Erythroblast (primary cell): ENCODE measurements at places on chromosomes 16 and 17.

DNA sequence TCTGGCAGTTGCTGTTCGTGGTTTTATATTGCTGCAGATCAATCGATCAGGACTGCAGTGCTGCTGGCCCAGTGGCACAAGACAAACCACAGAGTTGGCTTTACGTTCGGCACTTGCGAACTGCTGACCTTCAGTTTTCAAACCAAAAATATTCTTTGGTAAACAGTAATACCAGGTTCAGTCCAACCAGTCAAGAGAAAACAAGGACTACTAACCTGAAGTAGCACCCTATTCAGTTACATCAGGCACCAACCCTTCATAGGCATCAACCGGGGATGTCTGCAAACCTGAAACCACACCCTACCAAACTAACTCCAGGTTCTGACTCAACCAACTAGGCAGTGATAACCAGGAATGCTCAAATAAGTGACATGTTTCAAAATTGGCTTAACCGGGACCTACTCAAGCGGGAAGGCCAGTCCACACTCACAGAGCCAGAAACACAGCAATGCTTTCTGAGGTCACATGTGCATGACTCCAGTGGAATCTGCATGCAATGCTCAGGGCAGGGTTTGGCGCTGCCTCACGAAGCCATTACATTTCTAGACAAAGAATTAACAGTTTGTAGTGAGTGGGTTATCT is 91.1 kb downstream of the SMG6 start:
- DNase-seq: peak; percentile 11

DNA sequence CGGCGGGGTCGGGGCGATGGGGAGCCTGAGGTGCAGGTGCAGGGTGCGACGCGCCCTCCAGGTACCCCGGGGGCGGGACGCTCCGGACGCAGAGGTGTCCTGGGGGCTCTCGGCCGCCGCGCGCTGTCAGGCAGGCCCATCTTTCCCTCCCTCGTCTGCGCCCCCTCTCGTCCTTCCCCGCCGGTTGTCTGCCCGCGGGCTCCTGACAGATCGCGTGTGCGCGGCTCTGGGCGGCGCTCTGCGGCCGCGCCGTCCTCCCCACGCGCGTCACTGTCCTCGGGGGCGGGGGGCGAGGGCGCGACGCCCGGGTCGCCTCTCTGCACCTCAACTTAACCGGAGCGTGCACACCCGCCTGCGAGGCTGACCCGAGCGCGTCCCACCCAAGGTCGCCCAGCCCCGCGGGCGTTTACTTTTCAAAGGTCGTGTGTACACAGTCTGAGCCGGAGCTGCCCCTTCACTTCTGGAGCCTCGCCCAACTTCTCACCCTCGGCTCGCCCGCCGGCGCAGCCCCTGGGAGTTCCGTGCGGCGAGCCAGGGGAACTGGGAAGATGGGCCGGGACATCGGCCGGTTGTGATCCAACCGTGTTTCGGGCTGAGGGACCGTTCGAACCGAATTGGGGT is 512 bp downstream of the AKAP1 start:
- DNase-seq: peak; percentile 74

GRCh38 chr17:83126275-83126811 is 46.9 kb downstream of the METRNL start:
- no peak for DNase-seq

GRCh38 chr17:73069841-73070240 is 22.6 kb downstream of the SLC39A11 start:
- no peak for DNase-seq

GRCh38 chr16:81526935-81527334 is 82.3 kb downstream of the CMIP start:
- DNase-seq: peak; percentile 78

DNA sequence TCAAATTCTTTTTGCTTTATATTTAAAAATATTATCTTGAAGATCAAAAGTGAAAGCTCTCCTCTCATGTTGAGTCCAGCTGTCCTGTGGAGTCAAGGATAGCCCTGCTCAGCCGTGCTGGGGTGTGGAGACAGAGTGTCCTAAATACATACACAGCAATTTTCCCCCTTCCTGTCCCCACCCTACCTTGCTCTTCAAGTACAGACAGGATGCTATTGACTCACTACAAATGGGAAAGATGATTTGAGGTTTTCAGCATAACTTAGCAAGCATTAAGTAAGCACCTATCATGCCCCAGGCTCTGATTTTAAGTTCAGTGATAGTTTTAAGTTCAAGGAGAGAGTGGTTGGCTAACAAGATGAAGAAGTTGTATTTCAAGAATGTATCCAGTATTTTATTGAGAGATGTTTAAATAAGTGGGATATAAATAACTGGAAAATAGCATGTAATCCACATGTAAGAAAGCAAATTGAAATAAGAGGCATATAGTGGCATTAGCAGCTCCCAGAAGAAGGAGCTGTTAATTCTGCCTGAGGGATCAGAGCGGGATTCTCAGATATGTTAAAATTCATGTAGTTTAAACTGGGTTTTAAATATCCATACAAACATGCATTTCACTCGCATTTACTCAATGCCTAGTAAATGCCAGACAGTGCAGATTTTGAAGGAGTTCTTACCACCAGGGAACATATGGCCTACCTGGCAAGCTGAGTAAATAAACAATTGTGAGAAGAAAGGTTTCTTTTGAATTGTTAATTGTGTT is 183.5 kb upstream of the ANKFN1 start:
- DNase-seq: no peak

DNA sequence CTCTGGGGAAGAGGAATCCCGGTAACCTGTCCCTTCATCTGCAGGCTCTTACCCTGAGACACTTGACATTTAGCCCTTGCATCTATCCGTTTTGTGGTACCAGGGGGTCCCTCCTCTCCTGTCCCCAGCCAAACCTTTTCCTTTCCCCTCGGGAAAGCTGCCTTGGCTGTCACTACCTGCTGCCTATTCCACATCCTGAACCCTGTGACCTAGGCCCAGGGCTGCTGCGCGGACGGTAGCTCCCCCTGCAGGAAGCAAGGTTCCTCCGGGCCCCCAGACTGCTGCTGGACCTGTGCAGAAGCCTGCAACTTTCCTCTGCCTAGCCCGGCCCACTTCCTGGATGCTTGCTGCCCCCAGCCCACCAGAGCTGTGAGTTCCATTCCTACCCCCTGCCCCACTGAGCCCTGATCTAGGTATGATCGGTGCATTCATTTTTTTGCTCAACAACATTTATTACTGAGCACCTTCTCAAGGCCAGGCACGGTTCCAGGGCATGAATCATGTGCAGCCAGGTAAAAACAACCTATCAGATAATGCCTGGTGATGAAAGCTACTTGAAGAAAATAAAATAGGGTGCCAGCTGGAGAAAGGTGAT is 10.5 kb upstream of the ALDOA start:
- peak; percentile 70 for DNase-seq

DNA sequence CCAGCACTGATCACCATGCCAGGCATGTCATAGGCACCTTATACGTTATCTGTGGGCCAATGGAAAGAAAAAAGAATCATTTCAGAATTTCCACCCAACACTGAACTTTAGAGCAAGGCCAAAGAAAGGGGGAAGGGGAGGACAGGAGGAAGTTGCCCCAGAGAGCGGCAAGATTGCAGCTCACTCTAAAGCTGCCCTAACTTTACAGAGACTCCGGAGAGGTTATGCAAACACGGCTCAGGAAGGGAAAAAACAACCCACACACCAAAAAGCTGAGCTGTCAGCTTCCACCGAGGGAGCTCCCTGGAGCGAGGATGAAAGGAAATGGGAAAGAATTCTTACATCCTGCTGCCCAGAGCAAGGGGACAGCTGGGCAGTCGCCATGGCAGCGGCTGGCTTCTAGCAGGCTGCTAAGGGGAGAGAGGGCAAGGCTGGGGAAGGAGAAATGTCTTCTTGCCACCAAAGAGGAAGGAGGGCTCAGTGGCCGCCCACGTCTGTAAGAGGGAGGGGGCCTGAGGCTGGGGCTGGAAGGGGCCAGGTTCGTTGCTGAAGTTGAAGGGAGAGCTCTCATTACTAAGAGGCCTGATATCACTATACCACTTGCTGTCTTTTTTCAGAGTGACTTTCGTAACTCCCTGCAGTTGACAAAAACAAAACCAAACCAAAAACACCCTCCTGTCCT is 18.2 kb downstream of the COTL1 start:
- no peak for DNase-seq

DNA sequence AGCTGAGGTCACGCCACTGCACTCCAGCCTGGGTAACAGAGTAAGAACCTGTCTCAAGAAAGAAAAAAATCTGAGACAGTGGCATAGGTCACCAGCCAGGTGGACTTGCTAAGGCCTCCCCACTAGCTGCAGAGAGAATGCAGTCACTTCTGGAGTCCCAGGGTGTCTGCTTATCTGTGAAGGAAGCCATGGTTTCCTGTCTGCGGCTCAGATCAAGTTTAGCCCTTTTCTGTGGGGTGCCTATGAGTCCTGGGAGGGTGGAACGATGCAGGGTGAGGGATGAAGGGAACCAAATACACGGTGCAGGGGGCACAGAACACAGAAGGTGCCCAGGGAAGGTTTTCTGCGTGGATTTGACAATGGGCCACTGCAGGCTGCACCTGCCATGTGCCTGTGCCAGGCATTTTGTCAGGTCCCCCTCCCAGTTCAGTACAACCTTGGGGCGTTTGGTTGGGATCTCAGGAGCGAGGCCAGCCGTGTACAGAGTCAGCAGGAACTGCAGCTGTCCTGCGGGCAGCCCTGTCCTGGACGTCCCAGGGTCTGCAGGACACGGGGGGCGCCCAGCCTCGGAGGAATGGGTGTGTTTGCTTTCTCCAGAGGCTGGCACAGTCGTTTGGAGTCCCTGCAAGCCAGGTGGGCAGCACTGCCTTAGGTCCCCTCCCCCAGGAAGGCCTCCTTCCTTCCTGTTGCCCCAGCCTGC is 41.8 kb downstream of the RAB11FIP4 start:
- DNase-seq: no peak

DNA sequence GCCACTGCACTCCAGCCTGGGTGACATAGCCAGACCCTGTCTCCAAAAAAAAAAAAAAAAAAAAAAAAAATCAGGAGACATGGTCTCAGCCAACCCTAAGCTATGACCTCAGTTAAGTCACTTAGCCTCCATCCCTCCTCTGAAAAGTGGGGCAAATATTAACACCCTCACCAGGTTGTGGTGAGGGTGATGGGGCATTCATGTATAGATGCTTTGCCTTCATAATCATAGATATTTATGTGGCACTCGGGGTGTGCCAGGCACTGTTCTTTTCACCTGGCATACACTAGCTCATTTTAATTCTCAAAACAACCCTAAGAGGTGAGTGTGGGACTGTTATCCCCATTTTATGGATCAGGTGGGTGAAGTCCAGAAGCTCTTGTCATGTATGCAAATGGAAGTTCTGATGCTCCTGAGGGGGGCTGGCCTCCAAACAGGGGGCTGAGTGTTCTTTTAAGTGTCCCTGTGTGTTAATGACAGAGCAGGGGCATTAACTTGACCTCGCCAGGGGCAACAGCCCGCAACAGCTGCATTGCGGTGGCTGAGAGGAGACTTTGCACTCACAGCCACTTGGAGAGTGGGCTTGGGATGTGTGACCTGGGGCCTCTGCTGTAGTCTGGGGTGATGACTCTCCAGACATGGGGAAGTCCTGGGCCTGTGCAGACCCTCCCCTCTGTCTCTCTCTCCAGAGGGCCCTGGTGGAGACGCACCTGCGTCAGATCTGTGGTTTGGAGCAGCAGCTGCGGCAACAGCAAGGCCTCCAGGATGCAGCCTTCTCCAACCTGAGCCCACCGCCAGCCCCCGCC is 4.1 kb downstream of the TBKBP1 start:
- DNase-seq: no peak

DNA sequence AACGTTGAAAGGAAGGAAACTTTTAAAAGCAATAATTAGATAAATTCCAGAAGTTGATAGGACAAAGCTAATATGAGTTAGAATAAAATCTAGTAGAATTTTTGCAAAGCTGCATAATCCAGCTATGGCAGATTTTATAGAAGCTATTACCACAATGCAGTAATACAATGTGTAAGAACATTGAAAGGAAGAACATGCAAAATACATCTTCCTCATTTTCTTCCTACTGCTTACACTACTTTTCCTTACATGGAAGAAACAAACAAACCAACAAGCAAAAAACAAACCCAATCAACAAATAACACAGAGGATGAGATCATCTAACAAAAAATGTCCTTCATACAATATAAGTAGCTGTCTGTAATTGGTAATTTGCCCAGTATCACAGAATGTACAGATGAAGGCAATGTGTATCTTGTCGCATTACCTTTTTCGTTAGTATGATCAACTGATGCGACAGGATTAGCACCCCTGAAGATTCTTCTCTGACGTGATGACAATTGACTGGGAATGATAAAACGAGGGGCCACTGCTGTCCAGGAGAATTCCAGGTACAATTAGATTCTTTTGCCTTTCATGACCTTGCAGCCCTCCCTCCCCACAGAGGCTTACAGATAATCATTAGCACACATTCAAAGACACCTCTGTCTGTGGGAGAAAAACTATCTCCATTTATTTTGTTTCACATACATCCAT is 21.2 kb upstream of the LRRC37A start:
- no peak for DNase-seq

DNA sequence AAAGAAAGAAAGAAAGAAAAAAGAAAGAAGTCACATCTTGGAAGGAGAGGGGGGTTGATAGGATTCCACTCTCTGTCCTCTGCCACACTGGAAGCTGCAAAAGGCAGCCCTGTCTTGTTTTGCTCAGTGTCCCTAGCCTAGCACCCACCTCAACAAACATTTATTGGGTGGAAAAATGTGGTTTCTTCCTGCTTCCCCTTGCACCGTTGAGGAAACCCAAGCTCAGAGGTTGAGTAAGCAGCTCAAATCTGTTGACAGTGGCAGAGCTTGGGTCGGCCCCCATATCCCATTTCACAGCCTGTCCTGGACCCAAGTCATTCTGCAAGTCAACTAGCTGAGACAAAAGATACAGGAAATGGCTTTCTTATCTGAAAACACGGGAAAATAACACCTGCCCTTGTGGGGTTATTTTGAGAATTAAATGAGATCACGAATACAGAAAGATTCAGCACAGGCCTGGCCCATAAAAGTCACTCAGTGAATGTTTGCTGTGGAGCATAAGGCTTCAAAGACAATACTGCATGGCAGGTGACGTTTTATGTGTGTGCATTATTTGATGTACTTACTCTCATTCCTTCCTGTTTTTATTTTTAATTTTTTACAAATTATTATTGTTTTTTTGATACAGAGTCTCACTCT is 63.6 kb downstream of the SCNN1B start:
- DNase-seq: no peak

- no peak for DNase-seq
Measured at GRCh38 chr16:19844945-19845641, 39.6 kb downstream of the GPRC5B start.

- no peak for DNase-seq
Measured at GRCh38 chr17:16820979-16821543, 131.0 kb downstream of the CCDC144A start.
